ENCODE measurements at places on chromosomes 3 and 15. TPM values are rescaled to one million over a fixed set of nuclear protein-coding genes. Genes with fewer than 3 reads are reported as not detected.

DNA sequence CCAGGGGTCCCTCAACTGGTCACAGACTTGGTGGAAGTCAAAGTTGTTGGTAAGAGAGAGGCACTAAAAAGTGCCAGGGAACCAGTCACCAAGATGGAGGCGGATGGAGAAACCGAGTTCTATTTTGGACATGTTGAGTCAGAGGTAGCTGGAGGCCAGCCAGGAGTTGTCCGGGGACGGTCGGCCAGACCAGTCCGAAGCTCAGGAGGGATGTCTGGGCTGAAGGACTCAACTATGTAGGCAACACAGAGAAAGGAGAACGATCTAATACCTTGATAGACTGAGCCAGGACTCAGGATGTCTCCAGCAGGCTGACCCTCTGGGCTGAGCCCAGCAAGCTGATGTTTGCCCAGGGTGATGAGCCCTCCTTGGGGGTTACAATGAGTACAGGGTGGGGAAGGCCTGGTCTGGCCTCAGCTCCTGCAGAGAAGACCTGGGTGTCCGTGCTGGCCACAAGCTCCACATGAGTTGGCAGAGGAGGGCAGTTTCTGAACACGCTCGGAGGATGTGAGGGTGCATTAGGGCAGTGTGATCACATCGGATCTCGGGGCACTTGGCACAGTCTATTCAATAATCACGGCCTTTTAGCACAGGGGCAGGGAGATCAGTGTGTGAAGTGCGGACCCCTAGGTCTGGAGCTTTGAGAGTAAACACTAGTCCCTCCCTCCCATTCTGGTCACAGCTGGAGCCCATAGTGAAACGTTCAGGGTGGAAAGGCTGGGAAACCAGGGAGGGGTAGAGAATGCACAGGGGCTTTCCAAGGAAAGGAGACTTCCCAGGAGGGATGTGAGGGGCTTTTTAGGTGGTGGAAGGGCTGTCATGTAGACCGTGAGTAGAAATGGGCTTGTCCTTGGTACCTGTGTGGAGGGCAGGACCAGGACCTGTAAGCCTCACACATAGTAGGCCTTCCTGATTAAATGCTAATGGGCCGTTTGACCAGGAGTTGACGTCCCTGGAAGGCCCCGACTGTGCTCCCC, 111.9 kb downstream of the ETFA start:
- no peak for DNase-seq

DNA sequence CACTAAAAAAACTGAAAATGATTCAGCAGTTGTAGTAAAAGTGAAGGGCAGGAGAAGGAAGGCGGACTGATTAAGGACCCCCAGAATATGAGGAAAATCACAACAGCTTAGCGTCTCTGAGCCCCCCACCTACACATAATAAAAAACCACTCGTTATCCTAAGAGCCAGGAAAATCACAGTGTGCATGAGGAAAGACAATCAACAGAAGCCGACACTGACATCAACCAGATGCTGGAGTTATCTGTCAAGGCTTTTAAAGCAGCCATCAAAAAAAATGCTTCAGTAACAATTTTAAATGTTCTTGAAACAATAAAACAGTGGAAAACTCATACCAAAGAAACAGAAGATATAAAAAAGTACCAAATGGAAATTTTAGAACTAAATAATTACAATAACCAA, 9.7 kb upstream of the CXCR6 start:
- DNase-seq, result no peak

DNA sequence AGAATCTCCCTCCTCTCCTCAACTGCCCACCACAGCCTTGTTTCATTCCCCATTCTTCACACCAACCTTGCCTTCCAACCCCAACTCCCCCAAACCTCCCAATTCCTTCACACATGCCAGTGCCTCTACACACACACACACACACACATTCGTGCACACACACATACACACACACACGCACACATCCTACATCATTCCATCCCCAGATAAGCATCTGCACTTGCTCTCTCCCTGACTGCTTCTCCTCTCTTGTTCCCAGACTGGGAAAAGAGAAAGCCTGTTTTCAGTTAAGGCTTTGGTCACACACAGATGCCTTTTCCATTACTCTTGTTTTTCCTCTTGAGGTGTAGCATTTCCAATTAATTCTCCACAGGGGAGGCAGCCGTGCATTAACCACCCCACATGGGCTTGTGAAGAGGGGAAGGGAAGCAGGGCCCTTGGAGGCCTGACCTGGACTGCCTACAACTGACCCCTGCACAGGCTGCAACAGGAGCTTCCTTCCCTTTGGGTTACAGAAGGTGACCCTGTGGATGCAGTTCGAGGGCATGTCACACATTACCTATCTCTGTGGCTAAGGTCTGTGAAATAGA, 32.0 kb upstream of the BOC start:
- no peak for DNase-seq

DNA sequence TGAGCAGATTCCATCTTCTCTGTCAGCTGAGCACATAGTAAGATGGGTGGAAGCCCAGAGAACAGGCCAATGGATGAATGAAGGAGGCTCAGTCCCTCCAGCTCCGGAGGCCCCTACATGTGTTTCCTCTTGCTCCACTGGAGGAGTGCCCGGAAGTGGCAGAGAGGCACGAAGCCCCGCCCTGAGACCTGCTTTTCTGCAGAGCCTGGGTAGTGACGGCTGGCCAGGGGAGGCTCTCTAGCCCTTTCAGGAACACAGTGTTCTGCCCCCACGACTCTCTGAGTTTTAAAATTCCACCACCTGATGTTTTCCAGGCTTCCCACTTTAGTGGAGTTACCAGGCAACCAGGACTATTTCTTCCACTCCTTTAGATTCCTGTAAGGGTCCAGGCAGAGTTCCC, 149.4 kb upstream of the SLC6A11 start:
- DNase-seq, result peak; percentile 38

GRCh38 chr3:171982828-171983227, 56.5 kb upstream of the FNDC3B start:
- no peak for DNase-seq

DNA sequence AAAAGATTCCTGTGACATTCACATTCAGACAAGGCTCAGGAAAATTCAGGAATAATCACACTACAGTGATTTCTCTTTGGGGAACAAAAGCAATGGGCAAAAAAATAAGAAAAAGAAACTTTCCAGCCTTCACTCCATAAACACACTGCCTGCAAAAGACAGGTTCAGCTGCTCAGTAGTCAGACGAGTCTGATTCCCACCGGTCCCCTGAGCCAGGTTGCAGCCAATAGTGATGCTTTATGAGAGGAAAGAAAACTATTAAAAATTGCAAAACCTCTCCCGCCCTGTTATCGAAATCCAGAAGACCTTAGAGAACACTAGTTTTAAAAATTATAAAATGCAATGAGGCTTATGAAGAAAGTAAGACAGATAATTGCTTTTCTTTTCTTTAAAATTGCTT, 8.5 kb downstream of the PLCH1 start:
- DNase-seq, result no peak

- DNase-seq, result peak; percentile 90
These were observed 67.8 kb downstream of the FMN1 start for GRCh38 chr15:33126559-33127290.

- no peak for DNase-seq
These were observed 4.0 kb upstream of the HRH1 start for GRCh38 chr3:11150256-11150655.

GRCh38 chr3:139906418-139906817, 28.6 kb upstream of the CLSTN2 start:
- DNase-seq, result no peak

DNA sequence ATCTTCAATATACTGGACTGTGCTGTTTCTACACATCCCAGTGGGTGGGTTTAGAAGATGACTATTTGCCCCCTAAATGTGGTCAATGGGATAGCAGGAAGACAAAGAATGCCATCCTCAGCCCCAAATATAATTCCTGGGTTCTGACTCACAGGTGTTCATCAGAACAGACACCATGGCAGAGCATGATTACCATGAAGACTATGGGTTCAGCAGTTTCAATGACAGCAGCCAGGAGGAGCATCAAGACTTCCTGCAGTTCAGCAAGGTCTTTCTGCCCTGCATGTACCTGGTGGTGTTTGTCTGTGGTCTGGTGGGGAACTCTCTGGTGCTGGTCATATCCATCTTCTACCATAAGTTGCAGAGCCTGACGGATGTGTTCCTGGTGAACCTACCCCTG, 3.0 kb downstream of the CXCR6 start:
- no peak for DNase-seq

DNA sequence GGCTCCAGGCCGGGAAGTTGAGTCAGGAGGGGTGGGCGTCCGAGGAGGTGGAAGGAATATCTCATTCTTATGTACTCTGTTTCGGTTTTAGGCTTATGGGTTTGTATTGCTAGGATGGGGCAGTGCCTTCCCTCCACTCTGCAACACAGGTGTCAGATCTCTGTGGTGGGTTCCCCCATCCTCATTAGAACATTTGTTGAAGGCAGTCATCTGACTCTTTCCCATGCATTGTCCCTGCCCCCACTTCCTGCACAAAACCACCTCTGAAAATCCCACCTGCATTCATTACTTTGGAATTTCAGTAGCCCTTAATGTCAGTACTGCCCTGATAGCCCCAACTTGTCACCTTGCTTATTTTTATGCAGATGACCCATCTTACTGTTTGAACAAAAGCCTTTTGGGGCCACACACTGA, 29.5 kb downstream of the GYG1 start:
- DNase-seq, result no peak

DNA sequence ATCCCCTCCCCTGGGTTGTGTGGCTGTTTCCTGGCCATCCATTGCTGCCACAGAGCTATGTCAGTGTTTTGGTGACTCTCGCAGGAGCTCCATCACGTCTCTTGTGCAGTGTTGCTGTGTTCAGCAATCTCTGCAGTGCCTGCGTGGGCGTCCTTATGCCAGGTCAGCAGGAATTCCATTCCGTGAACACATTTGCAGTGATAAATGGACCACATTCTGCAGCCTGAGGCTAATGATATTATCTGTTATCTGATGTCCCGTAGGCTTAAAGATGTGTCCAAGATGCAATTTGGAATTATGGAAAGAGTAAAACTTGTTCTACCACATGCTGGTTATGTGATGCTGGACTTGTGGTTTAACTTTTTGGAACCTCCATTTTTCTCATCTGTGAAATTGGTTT, 25.5 kb upstream of the COL6A6 start:
- no peak for DNase-seq

DNA sequence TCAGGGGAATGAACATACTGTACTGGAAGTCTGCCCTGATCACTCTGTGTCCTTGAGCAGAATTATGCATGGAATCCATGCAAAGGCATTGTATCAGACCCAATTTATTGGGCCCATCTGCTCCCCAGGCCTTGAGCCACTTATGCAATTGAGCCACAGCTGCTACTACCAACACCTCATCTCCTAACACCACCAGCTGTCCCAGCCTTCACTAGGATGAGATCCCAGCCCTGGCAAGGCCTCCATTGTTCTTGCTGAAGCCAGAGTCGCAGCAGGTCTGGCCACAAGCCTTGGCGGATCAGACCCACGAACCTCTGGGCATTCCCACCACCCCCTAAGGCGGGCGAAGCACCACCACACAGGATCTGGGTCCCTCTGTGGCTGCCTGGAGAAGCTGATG, 9.2 kb upstream of the NME9 start:
- DNase-seq, result no peak

- no peak for DNase-seq
These were observed 766 bp downstream of the FAM98B start for GRCh38 chr15:38454696-38455090.

GRCh38 chr3:112629425-112629824, 11.5 kb downstream of the CCDC80 start:
- DNase-seq, result peak; percentile 23

- no peak for DNase-seq
These were observed 34.6 kb downstream of the BTD start for GRCh38 chr3:15636028-15636709.

DNA sequence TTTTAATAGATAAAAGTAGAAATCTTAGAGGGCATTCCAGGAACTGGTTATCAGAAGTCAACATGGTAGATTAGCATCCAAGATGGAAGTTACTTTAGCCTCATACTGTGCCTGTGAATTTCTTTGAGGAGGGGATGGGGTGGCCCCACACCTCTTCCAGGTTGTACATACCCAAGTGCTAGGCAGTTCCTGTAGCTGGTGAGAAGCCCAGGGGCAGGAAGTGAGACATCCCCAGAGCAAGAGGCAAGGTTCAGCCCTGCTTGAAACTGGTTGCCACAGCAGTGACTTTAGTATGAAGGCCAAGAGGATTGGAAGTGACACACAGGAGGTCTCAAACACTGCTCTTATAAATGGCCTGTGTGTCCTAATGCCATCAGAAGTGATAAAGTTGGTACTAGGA, 11.9 kb downstream of the GTPBP8 start:
- DNase-seq, result no peak

DNA sequence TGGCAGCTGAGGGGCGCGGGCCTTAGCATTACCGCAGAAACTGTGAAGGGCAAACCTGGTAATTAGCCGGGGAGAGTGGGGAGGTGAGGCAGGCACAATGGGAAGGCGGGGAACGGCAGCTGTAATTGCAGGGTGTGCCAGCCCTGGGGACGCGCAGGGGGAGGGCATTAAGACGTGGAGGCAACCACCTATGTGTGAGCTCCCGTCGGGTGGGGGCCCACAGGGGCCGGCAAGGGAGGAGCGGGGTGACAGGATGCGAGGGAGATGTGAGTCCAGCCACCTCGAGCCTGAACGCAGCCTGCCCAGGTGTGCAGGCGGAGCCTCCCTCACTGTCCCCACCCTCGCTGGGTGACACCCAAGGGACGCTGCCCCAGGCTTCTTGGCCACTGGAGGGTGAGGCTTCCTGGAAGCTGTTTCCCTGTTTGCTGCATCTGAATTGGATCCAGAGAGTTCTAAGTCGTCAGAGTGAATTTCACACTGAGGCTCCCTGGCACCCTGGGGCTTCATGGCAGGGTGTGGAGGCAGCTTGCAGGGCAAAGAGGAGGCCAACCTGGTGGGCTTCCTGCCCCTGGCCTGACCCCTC, 130.6 kb upstream of the MEF2A start:
- DNase-seq, result peak; percentile 87

GRCh38 chr3:14779069-14779685, 39.6 kb upstream of the FGD5 start:
- DNase-seq, result no peak

DNA sequence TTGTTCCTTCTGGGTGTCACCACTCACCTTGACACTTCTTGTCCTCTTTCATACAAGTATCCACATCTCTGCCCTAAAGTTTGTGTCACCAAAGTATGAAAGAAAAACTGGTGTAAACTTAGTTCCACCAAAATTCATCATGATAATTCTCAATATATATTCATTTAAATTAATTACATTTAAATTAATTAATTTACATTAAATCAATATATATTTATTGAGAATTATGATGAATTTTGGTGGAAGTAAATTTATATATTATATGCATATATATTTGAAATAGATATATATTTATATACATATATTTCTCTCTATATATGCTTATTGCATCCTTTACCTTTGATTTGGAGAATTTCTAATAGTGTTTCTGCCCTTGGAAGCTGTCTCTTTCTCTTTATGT, 828.3 kb downstream of the PDCD6IP start:
- no peak for DNase-seq

- DNase-seq, result no peak
These were observed 475 bp downstream of the ERC2 start for GRCh38 chr3:56467801-56468183.

Gene ITGA11
- total RNA-seq, result 1.4 TPM

Gene GABRB3
- total RNA-seq, result 5.5 TPM

Gene GOLGA6A
- not detected for total RNA-seq

Gene MEX3B
- total RNA-seq, result 0.27 TPM

Gene CCR3
- not detected for total RNA-seq

Gene ISL2
- total RNA-seq, result 0.24 TPM

Gene SATB1
- total RNA-seq, result 27.2 TPM

Gene EPHA3
- total RNA-seq, result 1.0 TPM

Gene CD96
- total RNA-seq, result 4.3 TPM
